Thoracic aorta (tissue), 2 donors: ENCODE measurements at places on chromosomes 1 and 21.

- H3K27ac ChIP-seq: no peak overlapping the region
- no peak for DNase-seq
- H3K4me1 ChIP-seq: peaks cover 9% of the 10 kb centered on the region
- H3K4me3 ChIP-seq: no peak overlapping the region
Measured at GRCh38 chr21:38310646-38311485, 54.1 kb downstream of the KCNJ15 start.

DNA sequence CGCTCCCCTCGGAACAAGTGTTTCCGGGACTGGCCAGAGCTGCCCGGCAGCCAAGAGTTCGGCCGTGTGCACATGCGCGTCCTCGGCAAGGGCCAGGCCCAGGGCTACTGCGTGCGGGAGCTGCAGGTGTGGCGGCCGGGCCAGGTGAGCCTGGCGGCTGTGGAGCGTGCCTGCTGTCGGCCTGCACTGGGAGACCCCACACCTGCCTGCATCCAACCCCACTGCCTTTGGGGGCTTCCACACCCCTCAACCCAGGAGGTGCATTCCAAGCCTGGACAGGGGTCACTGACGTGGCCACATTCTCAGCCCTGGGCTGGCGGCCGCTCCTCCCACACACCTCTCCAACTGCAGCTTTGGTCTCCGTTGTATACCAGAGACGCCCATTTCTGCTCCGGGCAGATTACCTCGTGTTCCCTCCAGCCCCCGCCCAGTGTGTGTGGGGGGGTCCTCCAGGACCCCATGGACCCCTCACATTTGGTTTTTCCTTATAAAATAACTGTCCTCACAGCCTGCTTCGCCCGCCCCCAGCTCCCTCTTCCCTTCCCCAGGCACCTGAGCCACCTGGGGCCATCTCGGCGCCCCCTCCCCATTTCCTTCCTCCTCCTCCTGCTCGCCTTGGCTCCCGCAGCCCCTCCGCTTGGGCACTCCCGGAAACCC, 6.1 kb downstream of the RNF223 start:
- H3K4me3 ChIP-seq: peak overlapping the region; percentile 74
- no peak for DNase-seq
- peaks cover under 1% of the 10 kb centered on the region for H3K27me3 ChIP-seq
- H3K4me1 ChIP-seq: peaks cover 19% of the 10 kb centered on the region
- no peaks in the 10 kb centered on the region for H3K36me3 ChIP-seq
- no peak overlapping the region for H3K27ac ChIP-seq

DNA sequence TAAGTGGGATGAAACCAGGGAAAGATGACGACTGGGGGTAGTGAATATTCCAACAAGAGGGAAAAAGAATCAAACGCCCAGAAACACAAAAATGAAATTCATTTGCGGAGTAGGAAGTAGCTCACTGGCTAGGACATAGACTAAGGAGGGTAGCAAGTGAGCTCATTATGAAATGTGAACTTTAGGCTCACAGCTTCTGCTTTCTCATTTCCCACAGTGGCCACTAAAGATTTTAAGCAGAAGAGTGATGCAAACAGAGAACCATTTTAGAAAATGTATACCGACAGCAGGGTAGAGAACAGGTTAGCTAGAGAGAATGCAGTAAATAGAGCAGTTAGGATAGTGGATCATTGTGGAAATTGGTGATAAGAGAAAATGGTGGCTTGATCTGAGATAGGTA, 3.5 kb downstream of the CD48 start:
- no peak overlapping the region for H3K27ac ChIP-seq
- peak overlapping the region; percentile 38 for H3K4me3 ChIP-seq
- no peaks in the 10 kb centered on the region for H3K36me3 ChIP-seq
- no peaks in the 10 kb centered on the region for H3K27me3 ChIP-seq
- no peak for DNase-seq

DNA sequence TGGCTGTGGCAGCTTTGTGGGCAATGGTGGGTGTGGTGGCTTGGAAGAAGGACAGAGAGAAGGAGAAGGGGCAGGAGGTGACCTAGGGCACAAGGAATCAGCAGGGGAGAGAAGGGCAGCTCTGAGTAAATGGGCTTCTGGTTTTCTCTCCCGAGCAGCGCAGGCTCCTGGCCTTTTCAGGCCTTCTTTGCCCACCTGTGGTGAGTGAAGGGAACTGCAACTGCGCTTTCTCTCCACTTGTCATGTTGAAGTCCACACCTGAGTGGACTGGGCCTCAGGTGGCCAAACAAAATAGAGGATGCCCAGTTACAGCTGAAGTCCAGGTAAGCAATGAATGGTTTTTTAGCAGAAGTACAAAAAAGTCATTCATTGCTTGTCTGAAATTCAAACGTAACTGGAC, 29.4 kb upstream of the KCNA10 start:
- no peaks in the 10 kb centered on the region for H3K27me3 ChIP-seq
- no peak overlapping the region for H3K27ac ChIP-seq
- no peak overlapping the region for H3K4me3 ChIP-seq
- no peaks in the 10 kb centered on the region for H3K4me1 ChIP-seq
- DNase-seq: no peak

DNA sequence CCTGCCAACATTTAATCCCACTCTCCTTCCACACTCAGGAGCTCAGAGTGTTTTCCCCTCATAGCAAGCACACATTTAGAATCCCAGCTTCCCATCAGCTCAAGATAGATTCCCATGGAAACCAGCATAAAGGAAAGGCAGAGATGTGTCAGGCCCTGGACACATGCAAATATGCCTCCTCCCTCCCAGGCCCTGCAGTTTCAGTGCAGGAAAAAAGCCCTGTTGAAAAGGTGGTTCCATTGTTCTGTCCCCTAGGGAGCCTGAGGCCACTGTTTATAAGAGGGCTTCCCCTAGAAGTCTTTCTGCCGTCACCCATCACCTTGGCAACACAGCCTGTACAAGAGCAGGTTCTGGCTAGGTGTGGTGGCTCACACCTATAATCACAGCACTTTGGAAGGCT, 3.6 kb downstream of the CACNA1S start:
- no peak overlapping the region for H3K27ac ChIP-seq

DNA sequence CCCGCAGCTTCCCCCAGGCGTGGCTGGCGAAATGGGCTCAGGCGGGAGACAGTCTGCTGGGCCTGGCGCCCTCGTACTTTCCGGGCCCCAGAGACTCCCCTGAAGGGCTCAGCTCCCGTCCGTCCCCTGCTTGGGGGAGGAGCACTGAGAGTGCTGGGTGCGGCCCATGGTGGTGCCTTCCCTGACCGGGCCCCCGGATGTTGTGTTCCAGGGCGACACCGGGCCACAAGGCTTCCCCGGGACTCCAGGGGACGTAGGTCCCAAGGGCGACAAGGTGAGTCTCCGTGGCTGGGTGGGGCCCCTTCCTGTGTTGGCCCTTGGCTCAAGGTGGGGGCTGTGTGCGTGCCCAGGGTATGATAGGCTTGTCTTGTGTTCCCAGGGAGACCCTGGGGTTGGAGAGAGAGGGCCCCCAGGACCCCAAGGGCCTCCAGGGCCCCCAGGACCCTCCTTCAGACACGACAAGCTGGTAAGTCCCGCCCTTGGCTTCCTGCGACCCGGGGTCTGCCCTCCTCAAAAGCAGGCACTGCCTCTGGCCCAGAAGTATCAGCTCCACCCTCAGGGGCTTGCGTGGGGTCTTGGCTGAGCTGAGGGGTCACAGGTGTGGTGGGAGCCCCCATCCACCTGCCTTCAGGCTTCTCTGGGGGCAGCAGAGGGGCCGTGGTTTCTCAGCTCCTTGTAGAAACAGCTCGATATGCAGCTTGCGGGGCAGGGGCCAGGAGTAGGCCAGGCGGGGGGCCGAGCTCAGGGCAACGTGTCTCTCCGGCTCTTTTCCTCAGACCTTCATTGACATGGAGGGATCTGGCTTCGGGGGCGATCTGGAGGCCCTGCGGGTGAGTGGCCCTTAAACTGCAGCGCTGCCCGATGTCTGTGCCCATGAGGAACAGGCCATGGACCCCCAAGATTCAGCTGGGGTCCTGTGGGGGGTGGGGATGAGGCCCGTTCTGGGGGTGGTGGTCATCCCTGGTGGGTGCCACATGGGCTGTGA, 62.3 kb downstream of the SLC19A1 start:
- no peaks in the 10 kb centered on the region for H3K27me3 ChIP-seq
- no peak overlapping the region for H3K4me3 ChIP-seq
- peaks cover 65% of the 10 kb centered on the region for H3K36me3 ChIP-seq
- no peak for DNase-seq
- no peak overlapping the region for H3K27ac ChIP-seq

GRCh38 chr1:100565533-100565932, 27.6 kb downstream of the GPR88 start:
- no peaks in the 10 kb centered on the region for H3K27me3 ChIP-seq
- no peak overlapping the region for H3K27ac ChIP-seq
- H3K4me1 ChIP-seq: no peaks in the 10 kb centered on the region
- no peak for DNase-seq
- no peaks in the 10 kb centered on the region for H3K36me3 ChIP-seq

DNA sequence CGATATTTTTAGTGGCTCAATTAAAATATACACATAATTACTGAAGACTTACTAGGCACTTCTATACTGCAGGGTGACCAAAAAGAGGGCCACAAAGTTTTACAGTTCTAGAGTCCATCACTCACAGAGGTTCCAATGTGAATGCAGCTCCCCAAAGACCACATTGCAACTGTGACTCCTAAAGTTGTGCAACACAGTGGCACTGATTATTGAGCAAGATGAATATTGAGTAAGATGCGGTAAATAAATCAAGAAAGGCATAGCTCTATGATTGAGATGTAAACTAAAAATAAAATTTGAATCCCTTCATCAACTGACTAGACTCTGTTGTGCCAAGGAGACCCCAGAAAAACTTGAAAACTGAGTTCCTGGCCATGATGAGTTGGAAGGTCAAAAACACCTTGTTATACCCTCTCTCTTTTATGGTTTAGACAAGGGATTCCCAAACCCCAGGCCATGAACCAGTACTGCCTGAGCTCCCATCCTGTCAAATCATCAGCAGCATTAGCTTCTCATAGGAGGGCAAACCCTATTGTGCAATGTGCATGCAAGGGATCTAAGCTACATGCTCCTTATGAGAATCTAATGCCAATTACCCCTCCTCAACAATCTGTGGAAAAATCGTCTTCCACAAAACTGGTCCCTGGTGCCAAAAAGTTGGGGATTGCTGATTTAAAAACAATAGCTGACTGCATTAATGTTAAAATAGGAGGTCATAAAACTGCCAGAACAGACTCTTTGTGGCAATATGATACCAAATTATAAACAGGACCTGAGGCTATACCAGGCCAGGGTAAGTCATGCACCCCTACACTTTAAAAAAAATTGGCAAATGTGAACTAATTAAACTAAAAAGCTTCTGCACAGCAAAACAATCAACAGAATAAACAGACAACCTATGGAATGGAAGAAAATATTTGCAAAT, 94.3 kb downstream of the ADGRL4 start:
- H3K27ac ChIP-seq: no peak overlapping the region
- DNase-seq: no peak
- H3K27me3 ChIP-seq: no peaks in the 10 kb centered on the region
- no peaks in the 10 kb centered on the region for H3K36me3 ChIP-seq

DNA sequence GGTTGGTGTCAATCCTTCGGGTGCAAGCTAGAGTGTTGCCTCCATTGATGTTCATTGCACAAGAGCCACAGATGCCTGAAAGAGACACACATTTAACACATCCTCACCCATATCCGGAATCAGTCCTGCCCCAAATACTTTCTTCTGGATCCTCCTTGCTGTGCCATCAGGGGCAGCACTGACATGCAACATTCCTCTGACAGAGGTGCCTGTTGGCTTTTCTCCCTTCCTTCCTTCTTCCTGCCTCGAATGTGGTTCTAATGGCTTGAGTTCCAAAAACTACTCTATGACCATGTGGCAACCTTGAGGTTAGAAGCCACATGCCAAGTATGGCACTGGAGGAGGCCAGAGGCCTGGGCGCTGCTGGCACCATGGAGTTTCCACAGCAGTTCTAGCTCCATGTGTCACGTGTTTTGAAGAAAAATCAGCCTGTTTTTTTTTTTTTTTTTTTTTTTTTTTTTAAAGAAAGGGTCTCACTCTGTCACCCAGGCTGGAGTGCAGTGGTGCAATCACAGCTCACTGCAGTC, 17.0 kb upstream of the ATP13A2 start:
- H3K27me3 ChIP-seq: no peaks in the 10 kb centered on the region
- H3K4me3 ChIP-seq: no peak overlapping the region
- no peaks in the 10 kb centered on the region for H3K4me1 ChIP-seq
- DNase-seq: no peak

GRCh38 chr1:18473195-18473815, 7.4 kb upstream of the KLHDC7A start:
- no peak for DNase-seq
- H3K4me3 ChIP-seq: no peak overlapping the region
- no peaks in the 10 kb centered on the region for H3K36me3 ChIP-seq
- no peaks in the 10 kb centered on the region for H3K27me3 ChIP-seq
- H3K27ac ChIP-seq: no peak overlapping the region

GRCh38 chr1:9438431-9439073, 100.7 kb upstream of the SLC25A33 start:
- peak; percentile 59 for DNase-seq
- no peaks in the 10 kb centered on the region for H3K27me3 ChIP-seq
- peak overlapping the region; percentile 75 for H3K27ac ChIP-seq
- H3K36me3 ChIP-seq: no peaks in the 10 kb centered on the region
- no peak overlapping the region for H3K4me3 ChIP-seq

- no peaks in the 10 kb centered on the region for H3K36me3 ChIP-seq
- H3K27me3 ChIP-seq: no peaks in the 10 kb centered on the region
- peak overlapping the region; percentile 79 for H3K4me3 ChIP-seq
- peaks cover 2% of the 10 kb centered on the region for H3K4me1 ChIP-seq
Measured at GRCh38 chr1:66335859-66336640, 197.9 kb upstream of the SGIP1 start.

GRCh38 chr1:234768569-234769283, 158.7 kb upstream of the IRF2BP2 start:
- no peaks in the 10 kb centered on the region for H3K27me3 ChIP-seq
- H3K4me1 ChIP-seq: peaks cover 16% of the 10 kb centered on the region
- no peak overlapping the region for H3K27ac ChIP-seq
- no peaks in the 10 kb centered on the region for H3K36me3 ChIP-seq
- no peak overlapping the region for H3K4me3 ChIP-seq
- no peak for DNase-seq

DNA sequence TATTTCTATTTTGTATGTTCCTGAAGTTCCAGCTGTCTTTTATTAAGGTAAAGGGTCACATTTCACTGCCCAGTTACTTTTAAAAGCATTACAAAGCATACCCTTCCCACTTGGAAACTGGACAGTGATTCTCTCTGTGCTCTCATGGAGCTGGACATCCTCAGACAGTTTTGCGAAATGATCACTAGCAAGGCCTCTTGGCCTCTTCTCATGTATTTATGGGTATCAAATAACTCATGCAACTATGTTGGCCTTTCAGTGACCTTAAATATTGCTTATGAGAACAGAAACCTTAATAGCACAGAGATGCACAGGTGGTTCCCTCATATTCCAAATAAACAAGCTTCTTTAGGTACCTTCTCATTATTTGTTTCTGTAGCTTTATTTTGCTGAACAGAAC, 7.9 kb upstream of the AMPD1 start:
- H3K27me3 ChIP-seq: no peaks in the 10 kb centered on the region
- peaks cover 24% of the 10 kb centered on the region for H3K36me3 ChIP-seq
- H3K27ac ChIP-seq: no peak overlapping the region

GRCh38 chr1:151024540-151025146, 11.7 kb upstream of the BNIPL start:
- no peaks in the 10 kb centered on the region for H3K4me1 ChIP-seq
- H3K27ac ChIP-seq: peak overlapping the region; percentile 14
- peaks cover 30% of the 10 kb centered on the region for H3K36me3 ChIP-seq
- H3K27me3 ChIP-seq: no peaks in the 10 kb centered on the region

- H3K4me3 ChIP-seq: no peak overlapping the region
- H3K36me3 ChIP-seq: no peaks in the 10 kb centered on the region
- DNase-seq: no peak
- no peaks in the 10 kb centered on the region for H3K27me3 ChIP-seq
- no peaks in the 10 kb centered on the region for H3K4me1 ChIP-seq
Measured at GRCh38 chr1:213380865-213381264, 329.8 kb downstream of the RPS6KC1 start.
